NCI-H1092 (cell line): ENCODE measurements at places on chromosomes 2 and 18.

DNA sequence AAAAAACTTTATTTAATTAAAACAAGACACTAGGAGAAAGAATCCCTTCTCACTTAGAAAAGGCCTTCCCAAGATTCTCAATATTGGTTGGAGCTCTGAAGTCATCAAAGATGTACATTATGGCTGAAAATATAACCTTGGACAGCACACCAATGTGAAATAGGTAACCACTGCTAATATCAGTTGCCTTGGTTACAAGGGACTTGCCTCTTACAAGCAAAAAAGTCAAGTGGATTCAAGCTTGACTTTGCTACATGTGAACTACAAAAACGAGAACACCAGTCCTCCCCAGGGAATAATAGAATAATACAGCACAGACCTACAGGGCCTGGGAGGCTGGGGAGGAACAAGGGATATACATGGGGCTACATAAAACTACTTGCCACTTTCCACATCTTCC is 46.1 kb downstream of the NABP1 start:
- no peak for DNase-seq

- DNase-seq = no peak
These were observed 518.9 kb upstream of the RAB6C start for GRCh38 chr2:129460299-129461198.

DNA sequence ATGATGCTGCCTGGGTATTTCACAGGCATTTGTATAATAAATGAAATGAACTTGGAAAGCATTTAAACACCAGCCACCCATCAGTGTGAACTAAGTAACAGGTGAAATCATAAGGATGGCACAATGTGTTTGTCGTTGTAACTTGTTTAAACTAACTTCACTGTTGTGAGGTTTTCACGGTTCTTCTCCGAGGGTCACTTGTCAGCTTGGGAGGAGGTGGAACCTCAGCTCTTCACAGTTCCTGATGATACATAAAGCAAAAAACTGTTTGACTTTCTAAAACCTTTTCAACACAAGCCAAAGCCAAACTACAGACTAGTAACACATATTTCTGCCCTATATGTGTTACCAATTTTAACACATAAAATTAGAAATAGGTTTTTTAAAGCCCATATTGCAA is 13.1 kb downstream of the TMEM18 start:
- no peak for DNase-seq

DNA sequence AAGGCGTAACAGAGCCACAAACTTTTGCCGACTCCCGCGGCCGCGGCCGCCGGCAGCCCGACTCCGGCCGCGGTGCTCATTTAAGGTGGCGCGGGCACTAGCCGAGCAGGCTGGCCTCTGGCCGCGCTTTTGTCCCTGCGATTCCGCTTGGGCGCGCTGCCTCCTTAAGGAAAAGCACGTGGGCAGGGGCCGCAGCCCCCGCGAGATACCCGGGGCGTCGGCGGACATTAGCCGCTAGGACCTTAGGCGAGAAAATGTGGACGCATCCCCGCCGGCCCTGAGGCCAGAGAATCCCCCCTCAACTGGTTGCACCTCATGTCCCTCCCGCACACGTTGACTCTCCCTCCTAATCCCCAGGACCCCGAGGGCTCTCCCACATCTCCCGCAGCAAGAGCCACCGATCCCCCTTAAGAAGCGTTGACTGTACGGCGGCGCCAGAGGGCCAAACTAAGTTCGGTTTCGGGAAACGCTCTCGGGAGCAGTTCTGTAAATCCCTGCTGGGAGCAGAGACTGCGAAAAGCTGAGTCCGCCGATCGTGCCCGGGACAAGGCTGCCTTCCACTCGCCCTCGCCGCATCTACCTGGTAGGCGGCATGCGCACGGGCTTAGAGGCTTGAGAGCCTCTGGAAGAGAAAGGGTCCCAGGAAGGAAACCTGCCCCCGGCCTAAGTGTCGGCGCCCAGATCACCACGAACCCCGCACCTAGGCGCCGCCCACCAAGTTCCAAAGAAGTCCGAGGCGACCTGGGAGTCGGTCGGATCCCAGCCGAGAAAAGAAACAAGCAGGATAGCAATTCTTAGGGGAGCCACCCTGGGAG is 1.8 kb upstream of the SATB2 start:
- peak; percentile 81 for DNase-seq

- DNase-seq = no peak
These were observed 1.6 kb downstream of the DNAH7 start for GRCh38 chr2:196067088-196067382.

- DNase-seq = no peak
These were observed 72.7 kb upstream of the MBOAT2 start for GRCh38 chr2:9076210-9076609.

DNA sequence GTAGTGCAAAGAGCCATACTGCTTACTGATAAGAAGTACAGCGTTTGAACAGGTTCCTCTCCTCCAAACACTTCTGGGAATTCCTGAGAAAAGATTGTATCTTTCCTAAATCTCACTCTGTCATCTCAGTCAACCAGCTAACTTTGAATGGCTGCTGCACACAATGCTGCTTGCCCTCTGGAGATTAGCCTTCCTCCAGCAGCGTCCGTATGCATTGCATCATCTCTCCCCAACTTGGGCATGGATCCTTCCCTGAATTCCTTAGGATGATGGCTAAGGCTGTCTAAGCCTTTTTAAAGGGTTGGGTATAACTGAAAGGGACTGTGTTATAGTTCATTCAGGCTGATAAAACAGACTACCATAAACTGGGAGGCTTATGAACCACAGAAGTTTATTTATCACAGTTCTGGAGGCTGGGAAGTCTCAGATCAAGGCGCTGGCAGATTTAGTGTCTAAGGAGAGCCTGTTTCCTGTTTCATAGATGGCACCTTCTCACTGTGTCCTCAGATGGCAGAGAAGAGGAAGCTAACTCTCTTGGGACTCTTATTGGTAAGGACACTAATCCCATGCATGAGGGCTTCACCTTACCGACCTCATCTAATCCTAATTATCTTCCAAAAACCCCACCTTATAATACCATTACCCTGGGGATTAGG is 105.3 kb downstream of the PAX3 start:
- DNase-seq = no peak

DNA sequence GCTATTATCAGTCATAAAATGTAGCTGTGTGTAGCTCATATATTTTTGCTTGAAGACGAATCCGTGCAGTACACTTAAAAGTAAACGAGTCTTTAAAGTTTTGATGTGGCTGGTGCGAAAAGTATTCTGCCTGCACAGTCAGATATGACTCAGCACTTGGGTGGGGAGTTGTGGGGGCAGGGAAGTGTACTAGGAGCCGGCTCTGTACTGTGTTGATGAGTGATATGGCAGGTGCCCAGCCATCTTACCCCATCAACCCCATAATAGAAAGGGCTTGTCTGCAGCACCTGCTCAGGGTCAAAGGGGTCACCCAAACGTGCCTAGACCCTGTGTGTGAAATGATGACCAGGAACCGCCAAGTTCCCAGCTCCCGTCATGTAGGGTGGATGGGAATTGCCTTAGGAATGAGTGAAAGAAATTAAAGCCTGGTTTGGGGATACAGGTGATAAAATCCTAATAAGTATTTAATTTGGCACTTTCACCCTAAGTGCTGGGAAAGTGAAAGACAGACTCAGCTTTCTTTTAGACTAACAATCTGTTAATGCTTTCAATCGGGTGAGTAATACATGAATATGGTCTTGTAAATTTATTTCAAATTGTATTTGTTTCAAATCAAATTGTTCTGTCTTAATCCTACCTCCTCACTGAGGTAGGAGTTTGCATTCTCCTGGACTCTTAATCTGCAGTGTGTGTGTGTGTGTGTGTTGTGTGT is 48.0 kb downstream of the BCL2L11 start:
- DNase-seq = no peak

DNA sequence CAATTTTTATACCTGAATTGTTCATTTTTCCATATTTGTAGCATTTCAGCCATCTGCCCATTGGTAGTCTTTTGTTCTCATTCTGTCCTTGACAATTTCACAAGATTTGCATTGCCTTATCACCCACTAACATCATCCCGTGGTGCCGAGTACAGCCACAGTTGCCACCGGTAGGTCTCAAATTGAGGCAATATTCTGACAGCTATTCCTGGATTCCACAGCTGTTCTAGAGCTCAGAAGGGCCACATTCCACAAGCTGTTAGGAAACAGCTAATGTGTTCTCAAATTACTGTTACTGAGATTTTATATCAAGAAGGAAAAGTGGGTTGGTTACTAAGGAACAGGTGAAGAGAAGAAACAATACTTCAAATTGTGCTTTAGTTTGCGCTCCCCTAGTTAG is 178.8 kb downstream of the RPRM start:
- DNase-seq = no peak

GRCh38 chr2:190582736-190583506 is 48.4 kb upstream of the NEMP2 start:
- DNase-seq = no peak

DNA sequence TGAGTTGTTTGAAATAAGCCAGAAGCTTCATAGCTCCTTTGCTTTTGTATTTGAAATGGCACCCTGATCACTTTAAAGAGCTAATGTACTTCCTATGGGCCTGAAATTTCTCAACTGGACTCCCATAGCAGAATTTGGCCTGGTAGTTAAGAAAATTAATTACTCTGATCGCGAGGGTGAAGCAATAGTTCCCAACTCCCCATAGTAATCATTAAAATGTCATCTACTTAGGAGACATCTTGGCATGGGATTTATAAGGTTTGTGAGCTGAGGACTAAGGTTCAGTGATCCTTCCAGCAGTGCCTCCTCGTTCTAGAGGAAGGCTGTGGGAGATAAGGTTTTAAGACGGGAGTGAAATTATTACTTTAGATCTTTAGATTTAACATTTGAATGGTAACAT is 581.0 kb downstream of the ARHGAP15 start:
- DNase-seq = no peak

DNA sequence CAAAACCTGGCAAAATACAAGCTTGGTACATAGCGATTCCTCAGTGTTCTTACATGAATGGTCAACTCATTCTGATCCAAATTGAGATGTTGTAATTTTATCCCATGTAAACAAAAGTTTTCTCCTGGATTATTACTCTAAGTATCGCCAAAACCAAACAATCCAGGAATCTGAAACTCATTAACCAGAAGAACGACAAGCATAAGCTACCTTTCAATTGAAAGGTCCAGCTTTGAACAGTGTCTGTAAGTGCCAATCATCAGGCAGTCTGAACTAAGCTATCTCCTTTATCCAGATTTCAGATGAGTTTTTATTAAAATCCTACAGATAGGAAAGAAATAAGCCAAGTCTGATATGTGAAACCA is 2.4 kb downstream of the MEX3C start:
- DNase-seq = no peak

- DNase-seq = no peak
These were observed 278.0 kb upstream of the SPRED2 start for GRCh38 chr2:65710356-65710755.

- no peak for DNase-seq
These were observed 191.3 kb downstream of the MYO1B start for GRCh38 chr2:191436368-191437055.

DNA sequence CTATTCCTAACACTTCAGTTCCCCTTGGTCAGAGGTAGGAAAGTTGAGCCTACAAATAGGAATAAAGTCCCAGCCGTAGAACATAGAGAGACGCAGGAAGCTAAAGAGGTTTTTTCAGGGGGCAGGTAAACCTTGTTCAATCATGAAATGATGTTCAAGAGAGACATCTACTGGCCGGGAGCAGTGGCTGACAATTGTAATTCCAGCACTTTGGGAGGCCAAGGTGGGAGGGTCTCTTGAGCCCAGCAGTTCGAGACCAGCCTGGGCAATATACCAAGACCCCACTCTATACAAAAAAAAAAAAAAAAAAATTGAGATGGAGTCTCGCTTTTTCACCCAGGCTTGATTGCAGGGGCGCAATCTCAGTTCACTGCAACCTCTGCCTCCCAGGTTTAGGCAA is 66.7 kb upstream of the DNAJC10 start:
- DNase-seq = peak; percentile 9

DNA sequence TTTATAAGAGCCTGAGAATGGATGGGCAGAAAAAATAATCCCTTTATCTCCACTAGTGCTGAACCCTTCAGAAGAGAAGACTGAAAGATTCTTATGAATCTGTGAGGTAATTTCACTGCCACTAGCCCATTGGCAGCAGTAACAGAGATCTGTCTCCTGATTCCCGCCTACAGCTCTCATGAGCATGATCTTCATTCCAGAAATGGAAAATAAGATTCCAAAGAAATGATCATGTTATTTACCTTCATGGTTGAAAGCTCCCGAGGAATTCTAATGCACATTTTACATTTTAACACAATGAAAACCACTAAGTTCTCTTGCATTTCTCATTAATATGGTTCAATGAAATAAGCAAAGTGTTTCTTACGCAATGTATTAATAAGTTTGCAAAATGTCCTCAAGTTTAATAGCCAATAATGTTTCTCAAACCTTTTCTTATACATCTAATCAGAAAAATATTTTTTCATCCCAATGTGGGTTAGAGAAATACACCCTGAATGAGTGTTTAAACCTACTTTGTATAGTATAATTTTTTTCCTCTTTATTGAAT is 905.6 kb downstream of the TMEM182 start:
- no peak for DNase-seq

GRCh38 chr18:57534511-57534909 is 52.0 kb downstream of the FECH start:
- DNase-seq = no peak

DNA sequence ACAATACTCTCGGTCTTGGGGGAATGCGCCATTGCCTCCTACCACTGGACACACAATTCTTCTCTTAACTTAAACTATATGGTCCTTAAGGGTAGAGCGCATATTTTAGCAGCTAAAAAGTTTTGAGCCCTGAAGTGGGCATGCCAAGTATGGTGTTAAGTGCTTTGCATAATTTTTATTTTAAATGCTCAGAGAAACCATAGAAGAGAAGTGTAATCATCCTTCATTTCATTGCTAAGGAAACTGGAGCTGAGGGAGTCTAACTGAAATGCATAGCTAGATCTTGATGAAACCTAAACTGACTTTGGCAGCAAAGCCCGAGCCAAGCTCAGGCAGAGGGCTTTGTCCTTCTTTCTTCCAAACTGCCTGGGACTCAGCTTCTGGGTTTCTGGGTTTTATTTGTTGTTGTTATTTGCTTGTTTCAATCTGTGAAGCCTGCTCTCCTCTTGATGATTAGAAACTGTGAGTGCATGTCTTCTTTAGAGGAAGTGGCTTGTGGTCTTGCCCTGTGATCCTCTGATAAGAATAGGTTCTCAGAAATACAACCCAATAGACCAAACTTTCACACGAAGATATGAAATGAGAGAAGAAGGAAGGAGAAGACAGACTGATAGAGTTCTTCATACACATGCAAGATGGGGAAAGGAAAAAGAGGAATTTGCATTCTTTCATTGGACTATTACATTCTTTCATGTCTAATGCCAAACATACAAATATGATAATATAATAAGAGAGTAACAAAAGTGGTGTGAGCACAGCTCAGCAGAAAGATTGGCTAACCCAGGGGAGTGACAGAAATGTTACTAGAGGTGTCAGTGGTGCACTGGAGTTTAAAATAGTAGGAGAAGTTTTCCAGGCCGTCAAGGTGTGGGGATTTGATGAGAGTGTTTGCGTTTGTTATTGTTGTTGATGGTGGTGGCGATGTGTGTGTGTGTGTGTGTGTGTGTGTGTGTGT is 7.5 kb upstream of the RNF144A start:
- no peak for DNase-seq
